ENCODE measurements at places on chromosomes 1 and 21.

DNA sequence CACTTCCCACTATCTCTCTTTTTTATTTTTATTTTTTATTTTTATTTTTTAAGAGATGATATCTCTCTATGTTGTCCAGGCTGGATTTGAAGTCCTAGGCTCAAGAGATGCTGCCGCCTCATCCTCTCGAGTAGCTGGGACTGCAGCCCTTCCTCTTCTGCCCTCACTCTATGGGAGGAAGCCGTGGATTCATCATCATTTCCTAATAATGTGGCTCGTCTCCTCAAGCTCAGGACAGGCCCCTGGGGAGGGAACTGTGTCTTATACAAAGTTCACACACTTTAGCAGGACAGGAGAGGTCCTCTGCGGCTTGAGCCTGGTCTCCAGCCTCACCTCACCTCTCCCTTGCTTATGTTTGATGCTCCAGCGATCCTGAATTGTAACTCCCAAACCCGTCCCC is 16.5 kb upstream of the IFFO2 start:
- DNase-seq = no peak

- no peak for DNase-seq
Observed at GRCh38 chr1:15975358-15975804, 520 bp downstream of the ZBTB17 start.

DNA sequence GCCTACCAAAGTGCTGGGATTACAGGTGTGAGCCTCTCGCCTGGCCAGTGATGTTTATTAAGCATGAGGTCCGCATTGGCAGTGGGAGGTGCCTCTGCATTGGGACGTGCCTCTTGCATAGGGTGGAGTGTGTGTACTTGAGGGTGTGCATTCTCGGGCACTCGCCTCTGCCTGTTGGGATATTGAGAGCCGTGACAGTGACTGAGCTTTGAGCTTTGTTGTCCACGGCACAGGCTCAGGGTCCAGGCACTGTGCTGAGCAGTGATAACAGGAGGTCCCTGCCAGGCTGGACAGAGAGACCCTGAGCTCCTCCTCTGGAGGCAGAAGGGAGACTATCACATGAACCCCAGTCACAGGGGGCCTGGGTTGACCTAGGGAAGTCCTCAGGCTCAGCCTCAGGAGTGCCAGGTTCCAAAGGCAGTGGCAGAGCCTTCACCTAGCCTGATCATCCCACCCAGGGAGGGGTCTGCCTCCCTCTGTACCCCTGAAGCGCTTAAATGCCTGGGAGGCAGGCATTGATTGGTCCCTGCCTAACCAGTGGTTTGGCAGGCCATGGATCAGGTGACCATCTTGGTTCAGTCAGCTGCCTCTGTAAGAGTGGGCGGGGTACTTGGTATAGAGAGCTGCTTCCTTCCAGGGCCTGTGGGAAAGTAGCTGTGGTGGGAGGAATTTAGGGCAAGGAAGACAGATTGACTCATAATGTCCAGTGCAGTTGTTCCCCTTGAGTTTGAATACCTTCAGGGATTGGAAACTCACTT is 213.8 kb upstream of the TMEM51 start:
- DNase-seq = no peak

DNA sequence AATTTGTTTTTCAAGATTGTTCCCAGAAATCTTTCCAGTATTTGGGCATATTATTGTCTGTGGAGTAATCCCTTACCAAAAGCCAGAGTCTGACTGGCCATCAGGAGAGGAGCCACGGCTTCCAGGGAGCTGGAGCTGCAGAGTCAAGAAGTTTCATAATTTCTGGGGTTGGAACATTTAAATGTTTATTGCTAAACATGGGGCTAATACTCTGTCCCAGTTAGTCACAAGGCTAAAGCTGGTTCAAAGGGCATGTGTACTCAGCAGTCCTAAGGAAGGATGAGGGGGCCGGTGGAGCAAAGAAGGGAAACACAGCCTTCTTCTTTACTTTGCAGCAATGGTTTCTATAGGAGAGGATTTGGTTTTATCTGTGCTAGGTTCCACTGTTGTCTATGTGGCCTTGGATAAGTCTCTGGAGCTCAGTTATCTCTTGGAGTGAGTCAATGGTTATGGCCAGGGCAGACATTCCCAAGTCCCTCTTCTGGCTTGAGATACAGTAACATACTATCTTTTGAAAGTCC is 9.5 kb downstream of the DENND2D start:
- no peak for DNase-seq

GRCh38 chr1:111992476-111992875 is 3.0 kb upstream of the KCND3 start:
- no peak for DNase-seq

- DNase-seq = no peak
Observed at GRCh38 chr1:2046174-2046917, 3.9 kb upstream of the PRKCZ start.

DNA sequence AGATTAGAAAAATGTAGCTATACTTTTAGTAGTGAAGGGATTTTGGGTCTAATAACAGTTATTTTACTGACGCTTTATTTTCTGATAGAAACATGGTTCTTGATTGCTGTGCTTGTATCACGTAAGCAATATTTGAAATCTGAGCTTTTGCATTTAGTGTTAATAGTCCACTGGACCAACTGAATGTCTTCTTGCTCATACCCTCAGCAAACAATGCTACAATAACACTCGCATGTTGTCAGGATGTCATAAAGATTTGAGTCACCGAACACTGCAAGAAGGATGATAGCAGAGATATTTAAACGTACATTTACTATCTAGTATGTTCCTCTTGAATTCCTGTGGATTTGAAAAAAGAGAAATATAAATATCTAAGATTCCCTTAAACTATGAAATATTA is 7.5 kb downstream of the DYRK1A start:
- no peak for DNase-seq

- no peak for DNase-seq
Observed at GRCh38 chr1:89665941-89666340, 33.0 kb downstream of the LRRC8C start.

DNA sequence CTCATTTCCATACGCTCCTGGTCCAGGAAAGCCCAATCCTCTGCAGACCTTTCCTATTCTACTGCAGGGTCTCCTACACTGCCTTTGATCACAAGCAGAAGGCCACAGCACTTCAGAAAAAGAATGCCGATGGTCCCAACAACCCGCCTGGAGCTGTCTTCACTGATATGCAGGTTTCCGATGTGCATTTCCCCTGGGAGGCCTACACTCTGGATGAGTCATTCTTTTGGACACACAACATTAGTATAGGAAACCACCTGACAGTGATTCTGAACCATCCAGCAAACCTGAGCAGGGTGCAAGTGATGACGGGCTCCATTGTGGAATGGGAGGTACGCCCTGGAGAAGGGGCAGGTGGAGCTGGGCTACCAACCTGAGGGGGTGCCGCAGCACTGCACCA is 15.0 kb downstream of the PCAT6 start:
- no peak for DNase-seq

DNA sequence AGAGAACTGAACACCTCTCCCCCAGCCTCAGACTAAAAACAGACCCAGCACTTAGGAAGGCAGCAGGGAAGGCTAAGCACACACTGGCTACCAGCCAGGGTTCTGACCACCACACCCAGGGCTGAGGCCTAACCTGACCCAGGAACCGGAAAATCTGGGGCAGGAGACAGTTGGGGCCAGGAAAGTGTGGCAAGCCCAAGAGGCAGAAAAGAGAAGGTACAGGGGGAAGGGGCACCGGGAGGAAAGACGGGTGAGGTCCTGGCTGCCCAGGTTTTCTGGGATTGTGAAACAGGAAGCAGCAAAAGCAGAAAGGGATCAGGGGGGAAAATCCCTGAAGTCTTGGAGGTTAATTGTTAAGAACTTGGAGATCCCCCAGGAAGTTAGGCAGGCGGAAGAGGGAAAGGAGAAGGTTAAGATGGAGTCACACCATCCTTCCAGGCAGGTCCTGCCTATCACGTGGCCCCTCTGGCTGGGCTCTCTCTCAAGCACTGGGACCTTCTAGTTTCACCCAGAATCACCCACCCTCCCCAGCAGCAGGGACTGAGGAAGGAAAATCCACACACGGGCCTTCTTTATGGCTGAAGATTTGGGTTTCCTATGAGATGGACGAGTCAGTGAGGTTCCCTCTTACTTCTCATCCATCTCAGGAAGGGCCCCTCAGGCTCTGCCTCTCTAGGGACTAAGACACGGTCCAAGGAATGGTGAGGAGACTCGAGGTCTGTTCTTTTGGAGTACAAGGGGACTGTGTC is 2.6 kb downstream of the HDGF start:
- no peak for DNase-seq

- DNase-seq = no peak
Observed at GRCh38 chr1:9426291-9426711, 113.0 kb upstream of the SLC25A33 start.

Measured in NCI-H1417 treated with DMSO at 0.1 percent for 48 hours (cell line).